ENCODE measurements at places on chromosomes 4 and X.
A peak's percentile ranks its signal among the peaks of the same experiment; 100 is the strongest.

GRCh38 chr4:67871867-67872266 lies 11.9 kb downstream of the TMPRSS11D start:
- DNase-seq: no peak

GRCh38 chr4:132026816-132027215 lies 1122.3 kb upstream of the PCDH10 start:
- no peak for DNase-seq

GRCh38 chrX:1430451-1430850 lies 22.3 kb downstream of the ASMTL start:
- DNase-seq: no peak

DNA sequence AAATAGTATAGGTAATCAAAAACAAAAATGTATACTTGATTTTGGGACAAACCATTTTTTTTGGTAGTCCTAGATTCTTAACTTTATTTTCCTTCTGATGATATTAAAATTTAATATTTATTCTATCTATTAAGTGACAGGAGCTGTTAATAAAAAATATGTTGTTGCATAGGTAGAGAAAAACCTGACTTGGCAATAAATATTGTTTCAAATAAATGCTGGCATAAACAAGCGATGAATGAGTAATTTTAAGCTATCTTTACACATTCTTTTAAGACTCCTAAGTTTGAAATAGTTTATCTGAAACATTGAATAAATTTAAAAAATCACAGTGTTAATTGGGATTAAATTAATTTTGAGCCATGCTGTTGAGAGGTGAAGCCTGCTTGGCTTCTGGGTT lies 114.6 kb downstream of the GC start:
- DNase-seq: no peak

DNA sequence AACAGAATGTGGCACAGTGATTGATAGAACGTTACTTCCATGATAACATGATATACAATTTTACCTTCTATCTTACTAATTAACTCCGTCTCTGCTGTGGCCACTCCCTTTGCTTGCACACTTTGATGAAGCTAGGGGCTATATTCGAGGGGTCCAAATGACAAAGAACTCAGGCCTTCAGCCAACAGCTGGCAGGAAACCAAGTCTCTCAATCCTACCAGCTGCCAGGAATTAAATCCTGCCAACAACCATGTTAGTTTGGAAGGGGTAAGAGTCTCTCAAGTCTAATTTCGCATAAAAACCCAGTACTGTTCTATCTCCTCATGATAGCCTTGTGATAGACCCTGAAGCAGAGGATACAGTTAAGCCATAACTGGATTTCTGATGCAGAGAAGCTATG lies 1122.9 kb upstream of the PCDH10 start:
- no peak for DNase-seq

- peak; percentile 26 for DNase-seq
These were observed at the start of gene NAP1L5 for GRCh38 chr4:88697588-88698329. NAP1L5 (minus strand) TSS chr4:88697829; CDS start chr4:88697754, 75 bp downstream.

DNA sequence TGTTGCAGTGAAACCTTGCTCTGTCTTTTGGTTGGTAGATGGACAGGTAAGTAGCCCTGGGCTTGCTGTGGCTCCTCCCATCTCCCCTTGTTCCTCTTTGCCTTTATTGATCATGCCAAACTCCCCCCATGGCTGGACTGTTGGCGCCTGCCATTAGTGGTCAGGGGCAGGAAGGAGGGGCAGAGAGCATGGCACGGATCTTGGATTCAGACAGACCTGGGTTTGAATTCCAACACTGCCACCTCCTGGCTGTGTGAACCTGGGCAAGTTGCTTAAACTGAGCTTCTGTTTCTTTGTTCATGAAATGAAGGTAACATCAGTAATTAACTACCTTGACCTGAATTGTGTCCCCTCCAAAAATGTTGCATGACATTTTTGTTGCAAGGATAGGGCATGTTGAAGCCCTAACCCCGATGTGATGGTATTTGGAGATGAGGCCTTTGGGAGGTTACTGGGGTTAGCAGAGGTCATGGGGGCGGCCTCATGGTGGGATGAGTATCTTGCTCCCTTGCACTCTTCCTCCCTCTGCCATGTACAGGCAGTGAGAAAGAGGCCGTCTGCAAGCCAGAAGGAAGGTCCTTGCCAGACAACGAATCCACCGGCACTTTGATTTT lies 6.0 kb downstream of the SLC2A9 start:
- DNase-seq: no peak

DNA sequence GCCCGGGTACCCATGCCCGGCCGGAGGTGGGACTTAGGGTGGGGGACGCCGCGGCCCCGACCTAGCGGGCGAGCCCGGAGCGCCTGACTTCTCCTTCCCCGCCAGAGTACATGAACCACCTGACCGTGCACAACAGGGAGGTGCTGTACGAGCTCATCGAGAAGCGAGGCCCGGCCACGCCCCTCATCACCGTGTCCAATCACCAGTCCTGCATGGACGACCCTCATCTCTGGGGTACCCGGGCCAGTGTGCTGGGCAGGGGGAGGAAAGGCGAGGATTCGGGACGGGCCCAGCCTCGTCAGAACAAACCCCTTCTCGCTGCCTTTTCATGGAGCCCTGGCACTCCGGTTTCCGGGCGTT lies 622 bp downstream of the TAFAZZIN start:
- DNase-seq: no peak

GRCh38 chr4:168667376-168667775 lies 170.5 kb downstream of the PALLD start:
- no peak for DNase-seq

- no peak for DNase-seq
These were observed 79.3 kb upstream of the DYNLT3 start for GRCh38 chrX:37926700-37927099.

GRCh38 chrX:38820751-38821150 lies 19.5 kb downstream of the MID1IP1 start:
- no peak for DNase-seq

DNA sequence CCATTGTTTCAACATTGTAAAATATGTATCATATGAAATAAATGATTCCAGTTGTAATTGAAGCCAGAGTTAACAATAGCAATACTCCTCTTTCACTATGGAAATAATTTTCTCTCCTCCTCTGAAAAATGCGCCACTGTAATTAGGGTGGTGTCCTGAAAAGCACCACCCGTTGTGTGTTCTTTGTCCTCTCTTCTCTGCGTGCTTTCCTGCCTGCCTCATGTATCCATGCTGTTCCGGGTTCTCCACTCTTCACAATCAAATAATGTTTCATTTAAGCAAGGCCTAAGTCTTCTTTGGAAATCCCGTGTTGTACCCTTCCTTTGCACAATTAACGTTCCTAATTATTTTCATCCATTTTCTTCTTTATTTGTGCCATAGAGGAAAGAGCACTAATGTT lies 293.3 kb downstream of the ADGRL3 start:
- DNase-seq: no peak

DNA sequence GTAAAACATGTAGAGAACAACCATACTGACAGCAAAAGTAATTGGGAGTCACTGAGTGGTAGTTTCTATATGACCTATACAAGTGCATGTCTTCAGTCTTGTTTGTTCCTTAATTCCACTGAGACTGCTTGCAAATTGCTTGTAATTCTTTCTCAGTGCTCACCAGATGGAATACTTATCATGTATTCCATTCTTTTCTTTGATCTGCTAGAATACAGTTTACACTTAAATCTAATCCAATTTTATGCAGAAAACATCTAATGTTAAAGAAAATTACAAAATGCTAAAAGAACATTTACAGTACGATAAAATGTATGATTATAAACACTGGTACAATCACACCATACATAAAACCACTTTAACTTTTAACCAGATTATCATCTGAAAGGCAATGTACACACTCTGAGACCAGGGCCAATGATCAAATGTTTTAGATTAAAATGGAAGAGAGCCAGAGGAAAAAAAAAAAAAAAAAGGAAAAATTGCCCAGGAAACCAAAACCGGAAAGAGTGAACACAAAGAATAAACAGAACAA lies 741.4 kb downstream of the FAT4 start:
- no peak for DNase-seq

GRCh38 chrX:124931958-124932357 lies 387.7 kb upstream of the TEX13C start:
- DNase-seq: no peak

GRCh38 chr4:123284168-123284567 lies 112.4 kb upstream of the SPRY1 start:
- DNase-seq: no peak

- no peak for DNase-seq
These were observed 42.4 kb upstream of the RPA4 start for GRCh38 chrX:96841325-96841724.

GRCh38 chr4:189988877-189989431 lies 38.1 kb downstream of the FRG2 start:
- DNase-seq: no peak

DNA sequence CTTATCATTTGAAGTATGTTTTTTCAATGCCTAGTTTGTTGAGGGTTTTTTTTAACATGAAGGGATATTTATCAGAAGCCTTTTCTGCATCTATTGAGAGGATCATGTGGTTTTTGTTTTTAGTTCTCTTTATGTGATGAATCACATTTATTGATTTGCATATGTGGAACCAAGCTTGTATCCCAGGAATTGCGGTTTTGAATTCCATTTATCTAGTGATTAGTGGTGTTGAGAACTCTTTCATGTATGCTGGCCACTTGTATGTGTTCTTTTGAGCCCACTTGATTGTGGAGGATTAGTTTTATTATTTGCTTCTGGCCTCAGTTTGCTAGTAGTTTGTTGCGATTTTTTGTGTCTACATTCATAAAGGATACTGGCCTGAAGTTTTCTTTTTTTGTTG lies 85.0 kb upstream of the CNKSR2 start:
- DNase-seq: no peak

DNA sequence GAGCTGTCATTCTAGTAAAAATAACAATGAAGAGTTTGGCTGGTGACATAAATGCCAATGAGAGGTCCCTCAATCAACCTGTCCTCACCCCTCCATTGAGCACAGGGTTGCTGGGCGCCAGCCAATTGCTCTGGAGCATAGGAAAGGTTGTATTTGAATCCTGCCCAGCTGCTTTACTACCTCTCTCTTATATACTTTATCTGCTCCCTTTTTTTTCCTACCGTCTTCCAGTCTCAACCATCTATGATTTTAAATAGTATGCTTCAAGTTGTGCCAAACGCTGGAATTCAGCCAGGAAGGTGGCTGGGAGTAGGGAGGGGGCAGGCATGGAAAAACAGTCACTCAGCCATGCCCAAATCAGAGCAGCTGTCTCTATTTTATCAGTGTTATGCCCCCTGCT lies 153.8 kb downstream of the NR3C2 start:
- DNase-seq: no peak

DNA sequence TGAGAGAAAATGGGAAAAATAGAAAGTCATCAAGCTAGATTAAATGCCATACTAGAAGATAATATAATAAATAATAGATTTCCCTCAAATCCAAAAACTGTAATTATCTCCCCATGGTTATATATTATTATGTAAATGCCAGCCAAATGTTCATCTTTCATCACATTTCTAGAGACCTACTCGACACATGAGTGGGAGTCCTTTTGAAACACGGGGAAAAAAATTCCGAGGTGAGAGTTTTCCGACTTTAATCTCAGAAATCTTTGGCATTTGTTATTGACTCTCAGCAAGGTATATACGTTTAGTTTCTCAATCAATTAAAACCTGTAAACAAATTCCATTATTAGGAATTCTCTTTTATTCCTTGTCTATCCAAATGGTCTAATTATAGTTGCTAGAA lies 465.4 kb upstream of the SMIM31 start:
- no peak for DNase-seq

DNA sequence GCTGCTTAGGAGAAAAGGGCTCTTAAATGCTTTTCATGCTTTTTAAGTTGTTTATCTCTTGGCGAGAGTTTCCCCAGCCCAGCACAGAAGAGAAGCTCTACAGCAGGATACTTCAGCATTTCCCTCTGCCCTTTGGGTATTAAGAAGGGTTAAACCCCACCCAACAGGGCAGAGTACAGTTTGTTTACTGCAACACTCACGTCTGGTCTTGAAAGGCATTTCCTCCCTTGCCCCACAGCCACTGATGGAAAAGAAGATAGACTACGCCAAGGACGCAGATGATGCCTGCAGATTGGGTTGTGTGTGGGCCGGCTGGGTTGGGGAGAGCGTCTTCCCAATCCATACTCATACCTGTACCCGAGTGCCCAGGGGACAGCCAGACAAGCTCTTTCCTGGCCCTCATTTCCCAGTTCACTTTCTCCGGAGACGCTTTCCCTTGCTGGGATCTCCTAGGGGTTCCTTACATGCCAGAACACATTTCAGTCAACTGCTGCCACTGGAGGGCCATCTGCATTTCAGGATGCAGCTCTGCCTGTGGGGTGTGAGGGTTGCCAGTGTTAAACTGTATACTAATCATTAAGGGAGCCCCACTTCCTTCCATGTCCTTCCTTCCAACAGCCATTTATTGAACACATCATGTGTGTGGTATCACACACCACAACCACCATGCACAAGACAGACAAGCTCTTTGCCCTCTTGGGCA lies 96.5 kb upstream of the DHX15 start:
- DNase-seq: no peak

GRCh38 chrX:49725923-49726904 lies 30.4 kb upstream of the PAGE1 start:
- DNase-seq: no peak

- DNase-seq: no peak
These were observed 258.0 kb upstream of the EDNRA start for GRCh38 chr4:147222906-147223305.

- DNase-seq: no peak
These were observed 513.0 kb downstream of the FSTL5 start for GRCh38 chr4:161650812-161651211.

- no peak for DNase-seq
These were observed 20.4 kb downstream of the HERC5 start for GRCh38 chr4:88477229-88477860.

- DNase-seq: no peak
These were observed 83.5 kb downstream of the PRKG2 start for GRCh38 chr4:81131563-81131962.

- DNase-seq: no peak
These were observed 615.8 kb downstream of the TRAM1L1 start for GRCh38 chr4:116469582-116469981.

GRCh38 chr4:24488399-24489164 lies 95.8 kb downstream of the DHX15 start:
- DNase-seq: no peak

DNA sequence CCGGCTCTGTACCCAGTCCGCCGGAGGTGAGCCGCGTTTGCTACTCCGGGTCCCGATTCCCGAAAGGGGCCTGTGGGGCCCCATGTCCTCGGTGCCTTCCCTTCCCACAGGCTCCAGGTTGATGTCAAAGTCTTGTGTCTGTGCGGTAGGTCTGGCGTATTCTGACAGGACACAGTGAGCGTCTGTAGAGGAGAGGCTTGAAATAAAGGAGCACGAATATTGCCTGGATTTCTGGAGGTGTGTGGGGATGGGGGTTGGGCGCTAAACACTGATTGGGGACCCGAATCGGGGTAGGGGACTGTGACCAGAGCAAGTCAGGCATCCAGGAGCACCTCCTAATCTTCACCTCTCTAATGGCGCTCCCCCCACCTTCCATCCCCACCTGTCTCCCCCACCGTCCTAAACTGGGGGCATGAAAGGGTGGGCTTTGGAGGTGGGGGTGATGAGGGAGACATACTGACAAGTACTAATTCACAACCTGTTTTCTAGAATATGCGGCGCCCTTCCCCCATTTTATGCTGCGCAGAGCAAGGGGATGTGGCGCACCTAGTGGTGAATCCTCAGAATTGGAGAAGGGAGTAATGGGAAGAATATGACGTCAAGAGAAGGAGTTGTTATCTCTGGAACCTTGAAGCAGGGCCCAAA lies 855 bp downstream of the GPRASP2 start:
- no peak for DNase-seq

Data from smooth muscle cell of the brain vasculature (primary cell).